NK-92 treated with Interleukin-12 subunit alpha and Interleukin-12 subunit beta, amount 100 ng/mL, for 24 hours (cell line): ENCODE measurements at places on chromosomes 6 and 20.

DNA sequence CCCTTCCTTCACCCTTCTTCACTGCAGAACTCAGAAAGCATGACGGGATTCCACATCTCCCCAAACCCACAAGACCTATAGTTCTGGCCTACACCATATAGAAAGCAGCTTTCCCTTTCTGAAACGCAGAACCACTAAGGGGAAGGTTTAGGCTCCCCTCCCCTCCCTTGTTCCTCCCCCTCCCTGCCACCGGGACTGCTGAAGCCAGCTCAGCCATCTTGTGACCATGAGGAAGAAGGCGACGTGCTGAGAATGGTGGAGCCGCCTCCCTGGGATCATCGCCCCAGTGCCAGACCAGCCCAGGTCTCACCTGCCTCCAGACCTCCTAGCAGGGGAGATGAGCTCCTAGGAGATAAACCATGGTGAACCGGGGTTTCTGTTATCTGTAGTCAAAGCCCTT lies 19.6 kb downstream of the SERPINB6 start:
- no peak for DNase-seq

- peak; percentile 37 for DNase-seq
Measured at GRCh38 chr6:41066867-41067304, 5.3 kb downstream of the OARD1 start.

DNA sequence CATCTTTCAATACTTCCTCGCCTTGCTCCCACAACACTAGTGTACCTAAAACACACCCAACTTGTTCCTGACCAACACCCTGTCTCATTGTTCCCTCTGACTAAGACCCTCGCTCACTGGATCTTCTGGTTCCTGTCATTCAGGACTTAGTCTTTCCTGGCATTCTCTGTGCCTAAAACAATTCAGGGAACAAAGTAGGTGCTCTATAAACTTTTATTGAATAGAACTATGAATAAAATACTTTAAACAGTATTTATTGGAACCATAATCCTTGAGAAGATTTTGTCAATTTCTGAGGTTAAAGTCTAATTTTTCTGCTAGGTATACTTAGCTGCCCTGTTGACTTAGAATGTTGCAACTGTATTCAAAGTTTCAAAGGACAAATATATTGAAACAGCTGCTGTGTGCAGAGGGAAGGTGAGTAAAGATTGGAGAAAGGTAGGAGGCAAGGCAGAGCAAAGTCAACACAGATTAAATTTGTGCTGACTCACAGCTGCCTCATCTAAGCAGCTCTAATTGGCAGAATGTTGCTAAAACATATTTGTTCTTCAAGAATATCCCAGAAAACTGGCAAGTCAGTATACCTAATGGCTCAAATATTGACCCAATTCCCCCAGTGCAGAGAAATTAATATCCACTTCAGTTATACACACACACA lies 37.6 kb downstream of the GSTA2 start:
- no peak for DNase-seq

- no peak for DNase-seq
Measured at GRCh38 chr6:18585032-18585573, 198.0 kb downstream of the RNF144B start.

GRCh38 chr6:134511984-134512683 lies 194.2 kb upstream of the SGK1 start:
- no peak for DNase-seq

DNA sequence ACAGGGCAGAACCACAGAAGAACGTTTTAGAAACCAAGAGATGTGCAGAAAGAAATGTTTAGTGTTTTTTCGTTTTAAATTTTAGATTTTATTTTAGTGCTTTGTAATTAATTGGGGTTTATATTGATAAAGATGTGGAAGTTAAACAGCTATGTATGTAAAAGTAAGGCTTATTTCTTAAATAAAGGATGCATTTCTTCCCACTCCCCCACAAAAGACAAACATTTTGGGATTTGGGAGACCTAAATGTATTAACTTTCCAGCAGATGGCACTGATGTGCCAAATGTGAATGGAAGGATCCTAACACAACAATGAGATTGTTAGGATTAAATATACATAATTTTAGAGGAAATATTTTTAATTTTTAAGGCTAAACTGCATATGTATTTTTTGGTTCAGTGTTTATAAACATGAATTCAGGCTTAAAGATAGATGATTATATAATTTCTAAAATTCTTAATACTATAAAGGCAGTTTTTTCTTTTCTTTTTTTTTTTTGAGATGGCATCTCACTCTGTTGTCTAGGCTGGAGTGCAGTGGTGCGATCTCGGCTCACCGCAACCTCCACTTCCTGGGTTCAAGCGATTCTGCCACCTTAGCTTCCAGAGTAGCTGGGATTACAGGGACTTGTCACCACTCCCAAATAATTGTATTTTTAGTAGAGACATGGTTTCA lies 12.0 kb downstream of the PFDN4 start:
- DNase-seq: no peak

GRCh38 chr6:23980965-23981364 lies 145.1 kb upstream of the NRSN1 start:
- no peak for DNase-seq

GRCh38 chr6:4404415-4404814 lies 269.0 kb upstream of the ECI2 start:
- no peak for DNase-seq

GRCh38 chr6:78513856-78514255 lies 353.5 kb upstream of the IRAK1BP1 start:
- no peak for DNase-seq

GRCh38 chr20:62907384-62908317 lies 18.7 kb downstream of the DIDO1 start:
- no peak for DNase-seq

- no peak for DNase-seq
Measured at GRCh38 chr20:37575884-37576283, 48.2 kb upstream of the BLCAP start.

DNA sequence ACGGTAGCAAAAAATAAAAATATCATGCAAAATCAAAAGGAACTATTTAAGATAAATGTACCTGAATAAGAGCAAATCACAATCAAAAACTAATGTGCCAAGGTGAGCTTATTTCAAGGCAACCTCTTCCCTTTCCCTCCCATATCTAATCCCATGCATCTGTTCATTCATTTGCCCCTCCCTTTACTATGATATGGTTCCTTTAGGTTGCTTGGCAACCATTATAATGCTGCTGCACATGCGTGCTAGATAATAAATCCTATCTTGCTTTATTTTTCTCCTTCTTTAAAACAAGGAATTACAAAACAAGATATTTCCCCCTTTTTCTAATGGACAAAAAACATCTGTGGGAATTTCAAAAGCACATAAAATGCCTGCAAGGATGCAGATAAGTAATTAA lies 318.2 kb upstream of the POU3F2 start:
- no peak for DNase-seq

DNA sequence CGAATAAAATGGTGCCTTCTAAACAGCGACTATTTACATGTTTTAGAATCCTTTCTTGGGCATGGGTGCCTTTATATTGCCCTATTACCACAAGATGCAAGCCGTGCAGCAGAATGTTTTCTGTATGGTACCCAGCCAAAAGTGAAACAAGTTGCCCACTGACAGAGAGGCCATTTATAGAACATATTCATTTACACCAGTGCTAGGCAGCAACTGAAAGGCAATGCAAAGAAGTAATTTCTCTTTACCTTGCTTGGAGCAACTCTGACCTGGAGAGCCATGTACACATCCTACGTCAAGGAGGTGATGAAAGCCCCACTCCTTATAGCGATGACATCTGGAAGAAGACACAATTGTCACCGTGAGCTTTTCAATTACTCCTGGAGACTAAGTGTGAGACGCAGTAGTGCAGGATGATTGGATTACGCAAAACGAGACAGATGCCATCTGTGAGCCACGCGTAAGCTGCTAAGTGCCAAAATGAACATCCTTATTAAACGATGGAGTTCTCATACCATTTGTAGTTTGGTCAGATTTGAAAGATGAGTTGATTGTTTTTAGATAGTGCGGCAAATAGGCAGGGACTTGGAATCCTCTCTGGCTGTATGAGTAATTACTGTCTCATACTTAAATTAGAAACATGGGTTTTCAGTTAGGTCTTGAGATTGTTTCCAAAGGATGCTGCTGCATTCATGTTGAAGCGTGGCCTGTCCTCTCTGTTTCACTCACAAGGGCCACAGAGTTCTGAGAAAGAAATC lies at the start of gene TMEM244:
TMEM244 (minus strand) TSS at position 408 of the 758 bp plus-strand sequence; CDS start at position 281, 127 bp downstream.
- DNase-seq: no peak

GRCh38 chr6:139742671-139743070 lies 368.2 kb upstream of the CITED2 start:
- DNase-seq: no peak

DNA sequence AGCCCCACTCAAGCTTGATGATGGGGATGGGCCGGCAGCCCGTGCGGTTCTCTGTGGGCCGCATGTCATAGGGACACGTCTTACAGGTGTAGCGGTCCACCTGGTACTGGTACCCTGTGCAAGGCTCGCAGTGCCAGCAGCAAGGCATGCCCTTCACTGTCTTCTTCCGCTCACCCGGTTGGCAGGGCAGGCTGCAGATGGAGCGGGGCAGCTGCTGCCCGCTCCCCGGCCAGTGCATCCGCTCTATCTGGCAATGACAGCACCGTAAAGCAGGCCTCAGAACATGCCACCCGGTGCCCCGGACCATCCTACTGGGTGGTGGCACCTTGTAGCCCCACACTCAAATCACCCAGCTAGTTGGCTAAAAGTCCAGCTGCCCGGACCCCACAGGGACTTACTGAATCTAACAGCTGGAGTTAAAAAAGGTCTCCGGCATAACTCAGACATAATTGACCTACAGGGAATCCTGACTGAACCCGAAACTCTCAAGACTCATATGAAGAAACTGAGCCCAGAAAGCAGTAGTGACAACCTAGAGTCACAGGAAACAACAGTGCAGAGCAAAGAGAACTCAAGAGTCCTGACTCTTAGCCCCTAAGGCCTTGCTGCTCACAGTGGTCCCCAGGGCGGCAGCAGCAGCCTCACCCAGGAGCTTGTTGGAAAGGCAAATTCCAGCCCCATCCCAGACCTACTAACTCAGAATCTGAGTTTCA lies 109.4 kb downstream of the GRM4 start:
- DNase-seq: no peak

DNA sequence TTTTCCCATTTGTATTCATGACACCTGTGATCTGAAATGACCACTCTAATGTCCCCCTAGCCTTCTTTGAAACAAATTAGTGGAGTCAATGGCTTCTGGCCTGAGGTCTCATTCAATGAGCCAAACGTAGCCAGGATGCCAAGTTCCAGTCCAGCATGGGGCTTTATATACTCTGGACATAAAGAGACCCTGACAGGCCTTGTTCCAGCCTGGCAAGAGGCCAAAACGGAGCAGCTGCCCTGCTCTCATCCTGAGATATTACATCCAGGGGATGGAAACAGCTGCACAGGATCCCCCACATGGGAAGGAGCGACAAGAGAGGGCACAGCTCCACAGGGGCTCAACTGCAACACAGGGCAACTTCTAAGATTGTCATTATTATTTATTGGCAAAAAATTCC lies 437.8 kb downstream of the CDH26 start:
- no peak for DNase-seq

DNA sequence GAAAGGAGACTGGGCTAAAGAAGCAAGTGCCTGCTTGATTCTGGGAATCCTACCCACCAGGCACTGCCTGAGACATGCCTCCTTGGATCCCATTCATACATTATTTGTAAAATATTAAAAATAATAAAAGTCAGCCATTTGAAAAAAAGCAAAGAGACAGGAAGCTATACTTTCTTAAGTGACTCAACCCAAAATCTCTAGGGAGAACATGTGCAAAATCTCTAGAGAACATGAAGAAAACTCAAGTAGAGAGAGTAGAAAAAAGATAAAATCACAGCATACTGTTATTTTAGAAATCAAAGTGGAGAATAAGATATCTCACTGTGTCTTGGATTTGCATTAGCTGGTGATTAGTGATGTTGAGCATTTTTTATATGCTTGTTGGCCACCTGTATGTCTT lies 197.2 kb upstream of the GGTLC1 start:
- DNase-seq: no peak

GRCh38 chr20:45607810-45608209 lies 21.7 kb upstream of the WFDC10A start:
- DNase-seq: no peak

- no peak for DNase-seq
Measured at GRCh38 chr6:39078695-39079094, 30.1 kb downstream of the GLP1R start.

DNA sequence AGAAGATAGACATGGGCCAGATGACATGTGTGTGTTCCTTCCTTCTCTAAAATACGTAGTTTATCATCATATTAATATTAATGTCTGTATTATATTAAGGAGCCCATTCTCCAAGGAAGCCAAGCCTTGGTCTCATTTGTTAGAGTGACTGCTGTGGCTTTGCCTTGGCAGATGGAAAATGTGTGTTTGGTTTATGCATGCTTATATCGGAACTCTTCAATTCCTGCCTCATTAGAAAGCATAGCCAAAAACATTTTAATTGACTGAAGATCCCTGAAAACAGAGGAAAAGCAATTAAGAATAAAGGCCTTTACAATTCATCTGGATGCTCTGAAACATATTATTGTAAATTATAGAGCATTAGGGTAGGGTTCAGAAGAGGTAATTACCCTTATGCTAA lies 106.4 kb downstream of the COL9A1 start:
- no peak for DNase-seq

DNA sequence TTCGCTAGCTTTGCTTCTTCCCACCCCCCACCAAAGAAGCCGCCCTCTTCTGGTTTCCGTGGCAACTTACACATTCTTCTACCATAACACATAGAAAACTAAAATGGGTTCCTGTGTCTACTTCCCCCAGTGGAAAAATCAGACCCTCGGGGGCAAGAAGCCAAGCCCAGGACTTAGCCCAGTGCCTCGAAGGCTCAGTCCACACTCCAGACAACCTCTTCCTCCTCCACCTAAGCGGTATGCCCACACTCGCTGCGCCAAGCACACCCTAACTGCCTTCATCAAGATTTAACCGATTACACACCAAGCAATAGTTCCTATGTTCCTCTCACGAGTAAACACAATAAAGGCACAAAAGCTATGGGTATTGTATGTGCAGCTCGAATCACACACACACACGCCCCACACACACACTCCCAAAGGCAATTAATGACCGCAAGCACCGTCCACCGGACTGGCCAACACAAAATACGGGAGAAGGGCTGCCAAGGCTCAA lies 537 bp downstream of the PPIL4 start:
- no peak for DNase-seq

GRCh38 chr20:21156266-21156665 lies 30.4 kb downstream of the KIZ start:
- no peak for DNase-seq

GRCh38 chr6:152428126-152428525 lies 209.0 kb downstream of the SYNE1 start:
- no peak for DNase-seq

GRCh38 chr6:167349631-167350274 lies 24.9 kb downstream of the TTLL2 start:
- DNase-seq: no peak

- DNase-seq: no peak
Measured at GRCh38 chr20:875115-875514, 41.0 kb downstream of the ANGPT4 start.
